ENCODE measurements at places on chromosomes 16 and 17.

- no peak for DNase-seq
Measured at GRCh38 chr17:40371261-40371929, 6.9 kb upstream of the GJD3 start.

DNA sequence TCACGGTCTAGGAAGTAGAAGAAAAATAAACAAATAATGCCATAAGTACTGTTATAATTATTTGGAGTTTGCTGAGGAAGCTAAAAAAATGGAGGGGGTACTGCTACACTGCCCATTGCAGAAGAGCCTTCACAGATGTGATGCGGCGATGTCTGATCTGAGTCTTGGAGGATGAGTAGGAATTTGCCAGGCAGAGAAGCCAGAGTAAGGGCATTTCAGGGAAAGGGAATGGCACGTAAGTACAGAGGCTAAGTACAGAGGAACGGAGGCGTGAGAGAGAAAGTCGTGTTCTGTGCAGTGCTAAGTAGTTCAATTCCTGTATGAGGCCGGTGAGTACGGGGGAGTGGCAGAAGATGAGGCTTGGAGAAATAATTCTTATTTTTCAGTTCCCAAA, 741 bp upstream of the GRB2 start:
- DNase-seq, result no peak

DNA sequence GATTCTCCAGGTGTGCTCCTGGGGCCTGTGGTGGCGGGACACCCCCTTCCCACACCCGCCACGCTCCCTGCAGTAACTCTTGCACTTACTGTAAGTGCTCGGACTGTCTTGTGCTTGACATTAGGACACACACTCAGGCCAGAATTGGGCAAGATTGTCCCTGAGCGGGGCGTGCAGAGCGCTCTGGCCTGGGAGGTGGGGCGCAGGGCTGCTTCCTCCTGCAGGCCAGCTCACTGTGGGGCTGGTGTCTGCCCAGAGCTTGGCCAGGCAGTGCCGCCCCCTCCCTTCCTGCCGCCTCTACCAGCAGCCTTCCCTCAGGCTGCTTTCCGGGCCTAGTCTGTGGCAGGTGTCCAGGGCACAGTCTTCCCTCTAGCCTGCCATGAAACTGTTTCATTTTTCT, 6.1 kb upstream of the ATP6V0C start:
- DNase-seq, result peak; percentile 23

GRCh38 chr16:2226245-2226793, 2.9 kb downstream of the E4F1 start:
- DNase-seq, result no peak

GRCh38 chr17:81735264-81736102, 23.4 kb downstream of the SLC25A10 start:
- no peak for DNase-seq

DNA sequence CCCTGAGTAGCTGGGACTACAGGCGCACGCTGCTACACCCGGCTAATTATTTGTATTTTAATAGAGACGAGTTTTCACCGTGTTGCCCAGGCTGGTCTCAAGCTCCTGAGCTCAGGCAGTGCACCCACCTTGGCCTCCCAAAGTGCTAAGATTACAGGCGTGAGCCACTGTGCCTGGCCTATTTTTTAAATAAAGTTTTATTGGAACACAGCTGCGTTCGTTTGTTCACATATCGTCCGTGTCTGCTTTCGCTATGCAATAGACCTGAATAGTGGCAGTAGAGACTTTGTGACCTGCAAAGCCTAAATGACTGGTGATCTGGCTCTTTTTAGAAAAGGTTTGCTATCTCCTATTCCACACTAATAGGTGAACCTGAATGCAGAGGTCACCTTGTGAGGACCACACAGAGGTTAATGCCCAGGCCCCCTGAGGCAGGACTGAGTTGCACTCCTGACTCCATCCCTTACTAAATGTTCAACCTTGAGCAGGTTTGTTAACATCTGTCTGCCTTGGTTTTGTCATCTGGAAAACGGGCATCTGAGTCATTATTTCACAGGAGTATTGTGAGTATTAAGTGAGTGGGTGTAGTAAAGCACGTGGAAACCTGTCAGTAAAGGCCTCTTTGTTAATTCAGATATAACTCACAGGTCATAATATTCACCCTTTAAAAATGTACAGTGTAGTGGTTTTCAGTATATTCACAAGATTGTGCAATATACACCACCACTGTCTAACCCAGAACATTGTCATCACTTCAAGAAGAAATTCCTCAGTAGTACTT, 157.5 kb upstream of the CACNG5 start:
- DNase-seq, result no peak

- DNase-seq, result no peak
Measured at GRCh38 chr17:50511058-50511457, 2.8 kb downstream of the MYCBPAP start.

DNA sequence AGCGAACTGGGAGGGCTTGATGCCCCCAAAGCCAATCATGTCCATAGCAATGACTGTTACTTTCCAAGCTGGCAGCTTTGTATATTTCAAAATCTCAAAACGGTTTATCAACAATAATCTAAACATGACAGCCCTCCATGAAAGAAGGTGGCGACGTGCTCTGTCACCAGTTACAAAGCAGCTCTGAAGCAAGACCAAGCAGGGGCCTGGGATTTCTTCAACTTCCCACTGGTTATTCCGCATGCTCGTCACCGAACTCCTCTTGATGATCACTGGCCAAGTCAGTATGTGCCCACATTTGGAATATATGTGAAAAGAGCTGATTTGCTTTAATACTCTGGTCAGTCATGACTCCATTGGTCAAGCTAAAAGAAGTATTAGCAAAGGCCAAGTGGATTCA, 175.6 kb downstream of the VPS53 start:
- no peak for DNase-seq

GRCh38 chr17:63153488-63153887, 187.5 kb downstream of the TANC2 start:
- no peak for DNase-seq

- no peak for DNase-seq
Measured at GRCh38 chr16:56479469-56479868, 28.1 kb downstream of the OGFOD1 start.

Measured in right hindlimb (tissue), 1 donor.